ENCODE measurements at places on chromosomes 2 and 18. TPM values are rescaled to one million over a fixed set of nuclear protein-coding genes. Genes with fewer than 3 reads are reported as not detected.

- no peaks in the 10 kb centered on the region for H3K4me1 ChIP-seq
- H3K36me3 ChIP-seq = no peaks in the 10 kb centered on the region
- no peaks in the 10 kb centered on the region for H3K27me3 ChIP-seq
- H3K4me3 ChIP-seq = no peak overlapping the region
Observed at GRCh38 chr2:146228020-146228393, 1616.8 kb upstream of the ACVR2A start.

- H3K4me1 ChIP-seq = no peaks in the 10 kb centered on the region
- no peak overlapping the region for H3K4me3 ChIP-seq
- no peak for DNase-seq
- H3K27me3 ChIP-seq = no peaks in the 10 kb centered on the region
- no peak overlapping the region for H3K27ac ChIP-seq
- H3K36me3 ChIP-seq = no peaks in the 10 kb centered on the region
Observed at GRCh38 chr18:49721981-49722380, 91.4 kb downstream of the ACAA2 start.

The CHRND gene
- total RNA-seq = 0.57 TPM

The AQP12A gene
- total RNA-seq = not detected

Measured in thymus (tissue), 14 donors.